Activated naive CD4-positive, alpha-beta T cell treated with anti-CD3 and anti-CD28 coated beads for 36 hours (primary cell): ENCODE measurements at places on chromosomes 7 and 10. TPM values are rescaled to one million over a fixed set of nuclear protein-coding genes. Genes with fewer than 3 reads are reported as not detected.

The CALML3 gene
- total RNA-seq, result not detected

The GNAT3 gene
- not detected for total RNA-seq

The AGFG2 gene
- total RNA-seq, result 23.9 TPM

The MMD2 gene
- not detected for total RNA-seq

The CAMK2B gene
- total RNA-seq, result 0.30 TPM

The TMEM72 gene
- total RNA-seq, result not detected

The EFCAB10 gene
- total RNA-seq, result not detected

The SLC39A12 gene
- not detected for total RNA-seq

The DPYSL4 gene
- 10.8 TPM for total RNA-seq

The TBXAS1 gene
- total RNA-seq, result 0.83 TPM

The LRRC18 gene
- not detected for total RNA-seq

The C10orf67 gene
- 3.2 TPM for total RNA-seq

The SMO gene
- total RNA-seq, result 0.43 TPM

The CPN1 gene
- total RNA-seq, result not detected

The NPC1L1 gene
- not detected for total RNA-seq

The PNLIPRP2 gene
- not detected for total RNA-seq
